AG08396 (cell line): ENCODE measurements at places on chromosomes 3 and 15.
A peak's percentile ranks its signal among the peaks of the same experiment; 100 is the strongest.

DNA sequence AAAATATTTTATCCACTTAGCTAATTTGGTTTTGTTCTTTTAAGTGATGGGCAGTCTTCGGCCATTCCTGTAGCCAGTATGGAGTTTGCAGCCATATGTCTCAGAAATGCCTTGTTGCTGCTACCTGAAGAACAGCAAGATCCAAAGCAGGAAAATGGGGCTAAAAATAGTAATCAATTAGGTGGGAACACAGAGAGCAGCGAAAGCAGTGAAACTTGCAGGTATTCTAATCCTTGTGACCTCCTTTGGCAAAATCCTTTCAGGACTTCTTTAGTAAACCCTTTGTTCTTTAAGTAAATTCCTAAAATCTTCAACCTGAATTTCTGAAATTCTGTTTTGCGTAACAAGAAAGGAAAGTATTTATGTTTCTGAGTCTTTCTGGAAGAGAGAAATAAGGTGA lies 49.8 kb downstream of the CNOT10 start:
- no peak for DNase-seq

- no peak for DNase-seq
Observed at GRCh38 chr3:157075693-157076420, 84.1 kb downstream of the CCNL1 start.

DNA sequence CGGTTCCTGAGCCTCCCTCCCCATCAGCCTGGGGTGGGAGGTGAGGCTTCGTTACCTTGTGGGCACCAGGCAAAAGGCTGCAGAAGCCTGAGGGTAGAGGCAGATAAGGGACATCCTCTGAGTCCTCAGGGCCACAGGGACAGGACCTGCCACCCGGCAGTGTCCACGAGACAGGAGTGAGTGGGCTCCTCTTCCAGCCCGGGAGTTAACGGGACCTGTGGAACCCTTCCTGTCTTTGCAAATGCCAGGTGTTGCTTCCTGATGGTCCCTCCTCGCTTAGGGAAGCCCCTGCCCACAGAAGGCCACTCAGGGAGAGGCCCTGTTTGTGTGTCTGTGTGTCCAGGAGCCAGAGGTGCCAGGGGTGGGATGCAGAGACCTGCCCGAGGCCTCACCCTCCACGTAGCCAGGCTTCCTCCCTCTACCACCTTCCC lies 111.1 kb upstream of the ALDH1A3 start:
- no peak for DNase-seq

DNA sequence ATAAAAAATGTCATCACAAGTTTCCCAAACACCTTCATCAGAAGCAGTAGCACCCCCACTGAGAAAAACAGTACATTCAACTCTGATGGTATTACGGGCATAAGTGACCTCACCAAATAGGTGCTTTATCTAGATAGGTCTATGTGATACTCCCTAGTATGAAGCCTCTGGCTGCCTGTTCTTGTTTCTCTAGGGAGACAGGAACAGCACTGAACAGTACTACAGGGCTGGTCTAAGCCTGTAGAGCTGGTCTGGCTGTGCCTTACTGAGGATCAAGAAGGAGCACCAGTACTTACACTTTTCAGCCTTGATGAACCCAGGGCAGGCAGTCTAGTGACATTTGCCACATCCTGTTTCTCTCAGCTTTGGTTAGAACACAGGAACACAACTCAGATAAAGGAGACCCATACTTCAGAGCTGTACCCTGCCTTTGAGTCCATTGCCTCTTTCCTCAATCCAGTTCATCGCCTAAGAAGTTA lies 35.9 kb downstream of the OXNAD1 start:
- DNase-seq: no peak

- DNase-seq: peak; percentile 72
Observed at GRCh38 chr3:155232605-155233004, 60.9 kb downstream of the STRIT1 start.

DNA sequence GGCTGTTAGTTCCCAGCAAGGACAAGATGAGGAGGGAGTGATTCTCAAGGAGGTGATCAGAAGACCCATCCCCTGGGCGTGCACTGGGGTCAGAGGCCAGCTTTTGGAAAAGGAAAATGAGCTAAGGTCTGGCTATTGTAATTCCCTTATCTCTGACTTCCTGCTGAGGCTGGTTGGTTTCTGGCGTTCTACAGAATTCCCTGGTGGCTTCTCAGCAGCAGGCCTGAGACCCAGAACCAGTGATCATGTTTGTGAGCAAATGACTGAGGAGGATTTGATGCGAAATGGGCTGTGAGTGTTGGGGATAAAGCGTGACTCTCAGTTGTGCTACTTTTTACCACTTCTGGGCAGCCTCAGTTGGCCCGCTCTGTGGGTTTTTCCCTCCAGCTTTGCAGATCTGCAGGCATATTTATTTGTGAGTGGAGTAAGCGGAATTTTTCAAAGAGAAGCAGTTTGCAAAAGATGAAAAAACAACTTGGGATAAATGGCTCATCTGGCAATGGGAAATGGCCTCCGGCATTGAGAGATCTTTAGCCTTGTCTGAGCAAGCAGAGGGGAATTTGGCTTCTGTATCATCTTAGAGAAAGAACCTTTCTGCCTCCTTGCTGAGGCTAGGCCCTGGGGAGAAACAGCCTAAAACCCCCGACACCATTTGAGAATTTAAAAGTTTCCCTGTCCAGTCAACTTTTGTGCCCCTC lies 102.7 kb downstream of the SLCO3A1 start:
- DNase-seq: no peak

DNA sequence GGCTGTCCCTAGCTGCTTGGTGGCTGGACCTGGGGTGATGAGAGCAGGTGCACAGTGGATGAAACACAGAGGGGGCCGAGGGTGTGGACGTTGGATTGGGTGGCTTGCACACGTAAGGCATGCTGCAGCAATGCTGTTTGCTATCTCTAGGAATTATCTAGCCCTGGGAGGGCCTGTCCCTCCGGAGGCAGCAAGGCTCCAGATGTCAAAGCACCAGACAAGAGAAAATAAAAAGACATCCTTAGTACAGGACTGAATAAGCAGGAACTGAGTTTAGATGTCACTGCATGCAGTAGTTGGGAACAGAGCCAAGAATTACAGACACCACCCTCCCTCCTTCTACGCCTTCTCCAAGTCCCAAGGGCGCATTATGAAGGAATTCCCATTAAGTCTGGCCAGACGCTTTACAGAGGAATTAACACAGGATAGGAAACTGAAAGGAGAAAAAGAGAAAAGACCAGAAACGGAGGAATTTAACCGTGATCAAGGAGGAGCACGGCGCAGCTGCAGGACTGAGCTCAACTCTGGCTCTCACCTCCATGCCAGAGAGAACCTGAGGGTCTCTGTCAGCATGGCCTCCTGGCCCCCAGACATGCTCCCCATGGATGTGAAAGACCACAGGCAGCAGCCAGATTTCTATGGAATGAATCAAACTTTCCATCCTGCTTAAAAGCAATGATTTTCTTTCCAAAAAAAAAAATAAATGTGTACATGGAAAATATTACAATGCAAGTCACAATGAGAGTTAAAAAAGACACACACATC lies 13.8 kb downstream of the ATP10A start:
- DNase-seq: peak; percentile 68

GRCh38 chr3:195042743-195043606 lies 228.0 kb downstream of the XXYLT1 start:
- no peak for DNase-seq

GRCh38 chr3:64852738-64853137 lies 164.9 kb upstream of the ADAMTS9 start:
- no peak for DNase-seq

DNA sequence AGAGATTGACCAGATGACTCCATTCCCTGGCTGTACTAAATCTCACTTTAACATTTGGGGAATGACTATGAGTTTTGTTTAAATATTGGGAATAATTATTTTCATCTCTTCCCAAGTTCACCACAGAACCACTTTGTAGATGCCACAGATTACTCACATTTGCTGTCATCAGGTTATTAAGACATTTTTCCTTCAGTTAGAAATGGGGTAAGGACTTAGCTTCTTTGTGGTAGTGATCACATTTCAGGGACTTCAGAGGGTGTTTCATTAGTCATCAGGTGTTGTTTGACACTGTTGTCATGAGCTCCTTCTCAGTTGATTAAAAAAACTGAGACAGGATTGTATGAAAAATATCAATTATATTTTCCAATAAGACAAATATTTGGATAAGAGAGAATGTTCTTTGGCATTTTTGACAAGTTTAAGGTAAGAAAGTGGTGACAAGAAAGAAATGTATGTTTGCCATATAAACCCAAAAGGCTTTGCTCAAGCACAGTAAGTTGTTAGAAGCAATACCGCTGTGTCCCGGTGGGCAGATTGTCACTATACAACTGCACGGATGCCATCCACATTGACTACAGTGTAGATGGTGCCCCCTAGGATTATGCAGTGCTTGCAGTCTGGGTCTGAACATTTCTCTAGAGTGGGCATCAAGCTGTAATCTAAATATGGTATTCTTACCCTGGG lies 22.3 kb downstream of the FBXL2 start:
- DNase-seq: peak; percentile 53

GRCh38 chr15:28900041-28900891 lies 14.5 kb downstream of the APBA2 start:
- no peak for DNase-seq

- DNase-seq: no peak
Observed at GRCh38 chr15:79561982-79562381, 129.8 kb downstream of the MINAR1 start.

DNA sequence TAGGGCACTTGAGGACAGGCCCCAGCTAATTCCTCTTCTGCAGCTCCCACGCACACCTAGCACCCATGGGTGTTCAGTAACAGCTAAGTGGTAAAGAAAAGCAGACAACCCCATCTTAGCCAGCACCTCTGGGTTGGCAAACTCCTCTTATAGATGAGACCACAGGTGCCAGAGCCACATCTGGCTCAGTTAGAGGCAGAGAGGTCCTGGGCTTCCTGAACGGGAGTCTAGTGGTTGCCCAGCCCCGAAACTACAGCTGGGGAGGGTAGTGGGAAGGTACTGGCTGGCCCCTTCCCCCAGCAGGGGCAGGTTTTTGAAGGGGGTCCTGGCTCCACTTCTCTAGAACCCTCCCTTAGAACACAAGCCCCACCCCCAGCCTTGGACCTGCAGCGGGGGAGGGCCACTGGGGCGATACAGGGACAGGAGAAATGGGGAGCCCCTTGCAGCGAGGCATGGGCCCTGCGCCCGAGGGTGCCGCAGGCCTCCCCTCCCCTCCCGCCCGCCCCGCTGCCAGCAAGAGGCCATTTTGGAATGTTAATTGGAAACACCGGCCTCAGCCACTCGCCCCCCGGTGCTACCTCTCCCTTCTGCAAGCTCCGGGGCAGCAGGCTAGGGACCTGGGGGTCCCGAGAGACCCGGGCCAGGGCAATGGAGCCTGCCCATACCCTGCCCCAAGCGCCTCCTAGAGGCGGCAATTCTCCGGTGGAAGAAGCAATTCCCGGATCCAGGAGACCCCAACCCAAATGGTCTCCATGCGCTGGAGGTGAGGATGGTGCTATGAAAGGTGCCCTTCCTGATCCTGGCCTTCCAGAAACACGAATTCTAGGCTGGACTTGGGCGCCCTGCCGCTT lies 1.5 kb downstream of the DUSP7 start:
- DNase-seq: peak; percentile 68

DNA sequence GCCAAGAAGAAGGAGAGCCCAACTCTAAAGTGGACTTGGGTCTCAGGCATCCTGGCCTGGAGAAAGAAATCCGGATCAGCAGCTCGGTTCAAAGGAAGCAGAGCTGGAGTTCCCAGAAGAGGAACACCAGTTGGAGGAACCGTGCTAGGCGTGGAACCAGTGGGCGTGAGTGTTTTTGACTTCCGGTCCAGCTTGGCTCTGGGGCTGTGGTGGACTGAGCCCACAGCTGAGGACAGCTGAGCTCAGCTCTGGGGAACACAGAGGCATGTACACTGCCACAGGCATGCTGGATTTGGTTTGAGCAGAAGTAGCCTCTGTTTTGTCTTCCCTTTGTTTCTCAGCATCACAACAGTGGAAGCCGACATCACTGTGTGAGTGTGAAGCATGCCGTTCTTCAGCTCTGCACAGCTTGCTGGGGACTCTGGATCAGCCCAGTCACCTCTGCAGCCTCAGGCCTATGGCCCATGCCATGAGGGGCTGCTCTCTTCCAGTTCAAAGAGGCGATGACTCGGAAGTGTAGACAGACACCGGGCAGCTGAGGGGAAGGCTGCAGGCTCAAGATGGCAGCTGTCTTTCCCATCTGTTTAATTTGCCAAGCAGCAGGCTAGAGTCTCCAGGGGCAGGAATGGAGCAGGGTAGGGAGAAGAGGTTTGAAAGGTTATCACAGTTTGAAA lies 185.8 kb upstream of the UBE3A start:
- DNase-seq: no peak

- no peak for DNase-seq
Observed at GRCh38 chr15:90938261-90938660, 3.2 kb downstream of the UNC45A start.

DNA sequence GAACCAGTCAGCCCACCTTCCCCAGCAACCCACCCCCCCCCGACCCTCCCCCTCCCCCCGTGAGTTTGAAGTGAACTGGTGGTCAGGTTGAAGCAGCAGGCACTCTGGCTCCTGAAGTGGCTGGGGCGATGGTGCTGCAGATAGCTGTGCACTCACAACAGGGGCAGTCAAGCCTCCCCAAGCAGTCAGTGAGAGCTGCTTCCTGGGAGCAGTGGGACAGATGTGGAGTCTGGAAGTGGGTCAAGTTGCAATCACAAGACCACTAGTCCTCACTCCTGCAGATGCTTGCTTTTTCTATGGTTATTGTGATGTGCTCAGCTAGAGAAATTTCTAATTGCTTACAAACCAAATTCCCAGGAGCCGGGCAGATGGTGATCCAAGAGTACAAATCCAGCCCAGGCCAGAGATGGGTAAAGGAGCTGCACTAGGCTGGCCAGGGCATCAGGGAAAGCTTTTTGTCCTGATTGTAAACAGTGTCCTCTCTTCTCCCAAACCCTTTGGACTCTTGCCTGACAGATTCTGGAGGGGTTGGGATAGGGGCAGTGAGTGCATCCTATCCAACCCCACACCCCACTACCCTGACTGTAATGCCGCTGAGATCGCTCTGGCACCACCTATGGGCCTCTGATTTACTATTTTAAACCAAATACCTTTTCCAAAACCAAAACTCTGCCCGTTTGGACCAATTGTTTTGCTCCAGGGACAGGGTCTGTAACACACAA lies 9.8 kb upstream of the CLPX start:
- DNase-seq: no peak

DNA sequence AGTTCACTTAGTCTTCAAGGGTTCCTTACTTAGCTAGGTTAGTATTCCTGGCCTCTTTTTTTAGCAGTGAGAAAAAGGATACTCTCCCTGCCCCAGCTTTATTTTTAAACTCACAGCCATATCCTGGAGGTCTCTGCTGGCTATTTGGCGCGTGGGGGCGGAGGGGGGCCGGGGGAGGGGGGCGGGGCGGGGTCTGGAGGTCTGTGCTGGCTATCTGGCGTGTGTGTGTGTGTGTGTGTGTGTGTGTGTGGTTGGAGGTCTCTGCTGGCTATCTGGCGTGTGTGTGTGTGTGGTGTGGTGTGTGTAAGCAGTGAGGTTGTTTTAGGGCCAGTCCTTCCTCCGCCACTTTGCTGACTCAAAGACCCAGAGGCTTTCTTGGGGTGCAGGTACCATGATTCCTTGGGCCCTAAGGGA lies 579 bp upstream of the PLAAT1 start:
- no peak for DNase-seq

GRCh38 chr15:56804938-56805337 lies 71.6 kb upstream of the ZNF280D start:
- no peak for DNase-seq

- no peak for DNase-seq
Observed at GRCh38 chr3:134918441-134918840, 123.4 kb downstream of the EPHB1 start.
